ENCODE measurements at places on chromosomes 2 and 18.

DNA sequence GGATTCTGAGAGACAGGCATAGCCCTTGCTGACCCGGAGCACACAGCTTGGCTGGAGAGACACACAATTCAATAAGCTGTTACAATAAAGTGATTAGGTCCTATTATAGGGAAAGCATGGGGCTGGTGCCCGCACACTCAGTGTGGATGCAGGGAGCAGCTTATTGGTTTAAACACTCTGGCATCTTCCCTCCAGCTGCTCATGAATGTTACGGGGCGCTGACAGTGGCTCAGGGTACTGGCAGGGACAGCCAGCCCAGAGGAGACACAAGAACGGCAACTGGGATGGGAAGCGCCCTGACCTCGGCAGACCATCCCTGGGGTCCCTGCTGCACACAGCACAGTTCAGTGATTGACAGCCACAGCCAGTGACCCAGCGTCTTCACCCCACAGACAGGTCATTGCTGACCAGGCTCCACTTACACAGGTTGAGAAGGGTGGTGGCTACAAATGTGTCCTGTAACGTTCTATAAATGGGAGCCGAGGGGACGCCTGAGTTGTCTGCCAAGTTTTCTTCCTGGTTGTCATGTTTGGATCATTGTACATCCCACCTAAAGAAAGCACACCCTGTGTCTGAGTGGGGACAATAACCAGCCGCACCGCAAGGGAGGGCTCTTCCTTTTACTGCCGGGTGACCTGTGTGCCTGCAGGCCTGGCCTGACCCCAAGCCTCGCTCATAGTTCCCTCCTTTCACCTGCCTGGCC is 60.3 kb downstream of the SH3BP4 start:
- DNase-seq = no peak

DNA sequence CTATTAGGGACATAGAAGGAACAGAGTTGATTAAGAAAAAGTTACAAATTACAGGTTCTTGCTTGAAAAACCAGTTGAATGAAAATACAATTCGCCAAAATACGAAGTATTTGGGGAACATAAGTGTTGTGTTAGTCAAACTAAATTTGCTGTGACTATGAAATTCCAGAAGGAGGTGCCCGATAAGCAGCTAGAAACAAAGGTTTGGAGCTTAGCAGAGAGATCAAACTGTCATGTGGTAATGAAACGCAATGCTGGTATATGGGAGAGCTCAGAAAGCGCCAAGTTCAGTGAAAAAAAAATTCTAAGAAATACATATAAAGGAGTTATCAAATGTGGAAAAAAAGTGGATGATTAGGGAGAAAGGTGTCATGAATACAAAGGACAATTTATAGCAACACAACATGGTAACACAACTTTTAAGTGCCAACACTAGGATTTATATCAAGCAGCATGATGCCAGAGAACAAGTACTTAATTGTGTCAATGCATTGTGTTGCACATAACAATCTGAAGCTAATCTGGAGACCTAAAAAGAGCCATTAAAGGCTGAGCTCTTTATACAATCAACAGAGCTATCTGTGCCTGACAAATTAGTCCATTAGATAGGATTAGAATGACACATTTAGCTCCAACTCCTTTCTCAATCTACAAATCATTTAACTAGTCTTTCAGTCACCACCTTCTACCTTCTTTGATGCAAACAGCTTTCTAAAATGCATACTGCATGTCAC is 31.2 kb downstream of the SMAD2 start:
- DNase-seq = no peak

DNA sequence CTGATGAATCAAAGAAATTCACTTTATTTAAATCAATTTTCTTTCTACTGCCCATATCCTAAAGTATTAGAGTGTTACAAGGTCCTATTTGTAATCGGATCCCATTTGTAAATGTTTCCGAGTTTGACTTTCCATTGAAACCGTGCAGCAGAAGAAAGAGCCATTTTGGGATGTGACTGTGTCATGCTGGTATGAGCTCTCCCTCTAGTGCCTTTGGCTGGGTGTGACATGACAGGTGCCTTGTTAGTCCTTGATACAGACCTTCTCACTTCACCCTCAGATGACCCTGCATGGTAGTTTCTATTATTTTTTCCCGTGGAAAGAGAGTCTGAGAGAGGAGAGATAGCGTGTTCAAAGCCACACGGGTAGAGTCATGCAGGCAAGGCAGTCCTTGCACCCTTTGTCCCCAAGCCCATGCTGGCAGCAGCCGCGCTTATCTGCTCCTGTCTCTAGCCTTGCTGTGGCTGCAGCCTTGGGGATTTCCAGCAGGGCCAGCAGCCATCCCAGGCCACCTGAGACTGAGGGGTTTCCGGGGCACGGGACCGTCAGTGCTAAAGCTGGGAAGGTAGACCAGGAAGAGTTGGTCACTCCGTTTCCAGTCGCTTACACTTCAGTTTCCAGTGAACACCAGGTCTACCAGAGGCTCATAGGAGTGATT is 21.4 kb downstream of the CHMP1B start:
- DNase-seq = no peak

- no peak for DNase-seq
Measured at GRCh38 chr2:190415251-190415650, 7.1 kb downstream of the MFSD6 start.

GRCh38 chr2:37790019-37790418 is 118.6 kb upstream of the CDC42EP3 start:
- no peak for DNase-seq

GRCh38 chr2:172877826-172878225 is 142.2 kb downstream of the RAPGEF4 start:
- DNase-seq = no peak

DNA sequence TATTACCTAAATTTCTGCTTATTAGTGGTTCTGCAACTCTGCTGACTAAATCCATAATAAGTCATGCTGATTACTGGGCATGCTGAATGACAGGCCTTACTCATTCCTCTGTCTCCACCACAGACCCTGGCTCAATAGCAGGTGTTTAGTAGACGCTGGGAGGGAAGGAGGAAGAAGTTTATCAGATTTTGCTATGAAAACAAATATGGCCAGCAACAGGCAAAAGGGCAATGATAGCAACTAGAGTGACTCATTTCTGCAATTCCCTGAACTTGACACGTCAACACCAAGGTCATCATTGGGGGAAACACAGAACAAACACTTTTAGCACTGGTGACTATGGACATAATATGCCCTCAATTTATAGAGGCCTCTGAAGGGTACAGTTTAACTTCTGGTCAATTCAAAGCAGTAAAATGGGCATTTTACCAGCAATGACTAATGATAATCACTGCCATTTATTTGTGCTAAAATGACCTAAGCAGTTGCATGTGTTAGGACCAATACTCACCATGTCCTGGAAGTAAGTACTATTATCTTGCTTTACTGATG is 35.2 kb downstream of the TMEM163 start:
- DNase-seq = no peak

DNA sequence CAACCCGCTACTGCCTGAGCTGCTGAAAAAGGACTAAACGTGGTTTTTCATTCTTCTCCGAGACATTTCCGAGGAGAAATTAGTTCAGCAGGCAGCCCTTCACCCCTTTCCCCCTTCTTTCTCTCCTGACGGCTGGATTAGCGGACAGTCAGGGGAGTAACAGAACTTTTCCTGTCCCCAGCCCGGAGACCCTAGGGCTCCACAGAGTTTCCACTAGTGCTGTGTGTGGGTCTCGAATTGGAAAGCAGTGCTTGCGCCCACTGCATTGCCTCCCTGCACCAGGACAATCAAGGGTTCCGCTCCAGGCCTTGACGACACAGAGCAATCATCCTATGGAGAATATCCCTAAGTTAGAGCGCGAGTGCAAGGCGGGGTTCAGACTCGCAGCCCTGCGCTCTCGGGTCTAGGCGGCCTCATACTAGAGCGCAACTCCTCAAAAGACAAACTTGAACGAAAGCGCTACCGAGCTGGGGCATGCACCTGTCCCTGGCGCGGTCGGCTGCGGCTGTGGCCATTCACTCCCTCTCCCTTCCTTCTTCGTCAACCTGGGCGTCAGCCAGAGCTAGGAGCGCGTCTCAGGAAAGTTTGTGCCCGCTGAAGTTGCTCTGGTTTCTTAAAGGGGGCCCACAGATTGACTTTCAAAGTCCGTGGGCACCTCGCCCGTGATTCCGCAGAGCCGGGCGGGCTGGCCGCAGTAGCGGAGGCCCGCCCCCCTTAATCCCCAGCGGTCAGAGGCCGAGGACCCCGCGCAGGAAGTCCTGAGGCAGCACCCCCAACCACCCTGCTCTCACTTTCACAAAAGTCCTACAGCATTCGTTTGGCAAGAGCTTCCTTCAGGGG is 801 bp downstream of the OSR1 start:
- no peak for DNase-seq

- no peak for DNase-seq
Measured at GRCh38 chr2:163044114-163044513, 205.5 kb upstream of the KCNH7 start.

GRCh38 chr2:176089843-176090395 is 2.6 kb upstream of the HOXD13 start:
- no peak for DNase-seq

DNA sequence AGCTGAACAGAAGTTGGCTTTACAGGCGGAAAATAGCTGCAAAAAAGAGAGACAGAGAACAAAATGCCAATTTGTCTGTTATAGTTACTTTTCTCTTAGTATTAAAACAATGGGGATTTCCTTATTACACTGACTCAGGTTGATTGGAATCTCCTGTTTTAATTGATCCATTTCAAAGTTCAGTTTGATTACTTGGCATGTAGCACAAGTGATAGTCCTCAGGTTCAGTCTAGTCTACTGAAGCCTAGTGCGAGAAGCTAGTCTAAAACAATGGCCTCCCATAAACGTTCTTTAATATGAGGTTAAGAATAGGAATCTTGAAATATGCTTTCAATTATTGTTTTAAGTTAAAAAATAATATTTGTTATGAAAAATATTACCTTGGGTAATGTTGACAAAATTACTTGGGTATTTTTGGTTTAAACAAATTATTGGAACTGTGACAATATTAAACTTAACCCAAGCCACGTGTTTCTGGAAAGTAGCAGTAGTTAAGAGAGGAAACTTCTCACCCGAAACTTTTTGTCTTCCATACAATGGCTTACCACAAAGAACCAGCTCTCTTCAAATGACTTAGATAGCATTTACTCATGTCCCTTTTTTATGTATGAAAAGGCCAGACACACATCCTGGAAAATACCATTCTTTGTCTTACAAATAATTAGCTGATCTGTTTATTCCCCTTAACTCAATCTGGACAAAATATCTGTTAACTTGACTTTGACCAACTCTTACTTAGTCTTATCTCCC is 1326.2 kb upstream of the TMEFF2 start:
- DNase-seq = no peak

- no peak for DNase-seq
Measured at GRCh38 chr2:74216642-74217041, 18.2 kb downstream of the MTHFD2 start.

- no peak for DNase-seq
Measured at GRCh38 chr2:16623031-16623430, 42.6 kb downstream of the CYRIA start.

- no peak for DNase-seq
Measured at GRCh38 chr2:214549946-214550345, 139.1 kb downstream of the VWC2L start.

DNA sequence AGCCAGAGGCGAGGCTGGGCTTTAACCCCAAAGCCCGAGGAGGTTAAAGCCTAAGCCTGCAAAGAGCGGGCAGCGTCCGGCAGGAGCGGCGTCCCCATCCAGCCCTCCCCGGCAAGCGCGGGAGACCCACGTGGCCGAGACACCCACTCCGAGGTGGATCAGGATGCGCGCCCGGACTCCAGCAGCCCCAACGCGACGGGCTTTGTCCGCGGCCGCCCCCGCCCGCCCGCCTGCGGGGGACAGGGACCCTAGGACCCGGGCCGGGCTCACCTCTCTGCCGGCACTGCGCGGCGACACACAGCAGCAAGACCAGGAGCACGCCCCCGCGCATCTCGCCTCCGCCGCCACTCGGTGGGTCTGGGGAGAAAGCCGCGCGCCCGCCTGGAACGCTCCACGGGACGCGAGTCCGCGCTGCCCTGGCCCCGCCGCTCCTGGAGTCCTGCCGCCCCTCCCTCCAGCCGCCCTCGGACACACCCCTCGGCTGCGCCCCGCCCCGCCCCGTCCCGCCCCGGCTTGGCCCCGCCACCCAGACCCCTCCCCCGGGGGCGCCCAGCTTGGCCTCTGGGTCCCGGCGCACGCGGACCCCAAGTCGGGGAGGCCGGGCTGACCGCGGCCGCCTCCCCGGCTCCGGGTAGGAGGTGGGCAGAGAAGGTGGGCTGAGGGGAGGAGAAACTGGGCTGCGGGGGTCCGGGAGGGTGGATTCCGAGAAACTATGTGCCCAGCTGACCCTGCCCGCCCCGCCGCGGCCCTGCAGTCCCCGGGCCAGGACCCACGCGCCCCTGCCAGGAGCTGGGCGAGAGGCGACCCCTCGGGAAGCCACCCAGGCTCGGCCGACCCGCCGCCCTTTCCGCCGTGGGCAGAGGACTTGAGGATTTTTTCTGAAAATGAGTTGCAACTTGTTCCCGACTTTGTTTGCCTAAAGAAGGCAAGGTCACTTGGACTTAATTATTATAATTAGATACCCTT is at the start of gene LAMA1:
Gene LAMA1, minus strand, starts transcription at position 408 of the 966 bp plus-strand sequence. Its CDS starts 77 bp downstream, at position 331.
- no peak for DNase-seq

DNA sequence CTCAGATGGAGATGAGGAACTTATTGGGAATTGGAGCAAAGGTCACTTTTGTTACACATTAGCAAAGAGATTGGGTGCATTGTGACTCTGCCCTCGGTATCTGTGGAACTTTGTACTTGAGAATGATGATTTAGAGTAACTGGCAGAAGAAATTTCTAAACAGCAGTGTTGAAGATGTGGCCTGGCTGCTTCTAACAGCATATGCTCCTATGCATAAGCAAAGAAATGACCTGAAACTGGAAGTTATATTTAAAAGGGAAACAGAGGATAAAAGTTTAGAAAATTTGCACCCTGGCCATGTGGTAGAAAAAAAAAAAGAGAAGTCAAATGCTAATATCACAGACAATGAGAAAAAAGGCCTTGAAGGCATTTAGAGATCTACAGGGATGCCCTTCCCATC is 256.8 kb upstream of the ZC3H15 start:
- DNase-seq = no peak

DNA sequence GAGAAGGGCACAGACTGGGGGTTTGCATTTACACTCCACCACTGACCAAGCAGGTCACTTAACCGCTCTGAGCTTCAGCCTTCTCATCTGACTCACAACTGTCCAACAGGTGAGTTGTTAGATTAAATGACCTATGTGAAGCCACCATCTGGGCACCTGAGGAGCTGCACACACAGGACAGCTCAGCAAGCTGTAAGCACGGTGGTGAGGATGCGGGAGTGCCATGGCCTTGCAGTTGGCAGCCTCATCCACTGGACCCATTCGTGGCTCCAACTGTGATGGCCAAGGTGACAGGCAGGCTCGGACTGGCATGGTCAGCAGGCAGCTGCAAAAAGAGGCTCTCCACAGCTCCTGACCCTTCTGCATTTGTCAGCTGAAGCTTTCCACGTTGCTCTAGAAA is 23.3 kb upstream of the AMMECR1L start:
- no peak for DNase-seq

- DNase-seq = no peak
Measured at GRCh38 chr2:207219081-207219630, 53.4 kb upstream of the KLF7 start.

GRCh38 chr2:238097988-238098871 is 1.9 kb upstream of the ESPNL start:
- no peak for DNase-seq

GRCh38 chr18:50277942-50278341 is 3.4 kb downstream of the MBD1 start:
- DNase-seq = no peak
